ENCODE measurements at places on chromosomes 11 and 22.

- no peak for DNase-seq
Measured at GRCh38 chr22:34902335-34902734, 163.6 kb upstream of the ISX start.

DNA sequence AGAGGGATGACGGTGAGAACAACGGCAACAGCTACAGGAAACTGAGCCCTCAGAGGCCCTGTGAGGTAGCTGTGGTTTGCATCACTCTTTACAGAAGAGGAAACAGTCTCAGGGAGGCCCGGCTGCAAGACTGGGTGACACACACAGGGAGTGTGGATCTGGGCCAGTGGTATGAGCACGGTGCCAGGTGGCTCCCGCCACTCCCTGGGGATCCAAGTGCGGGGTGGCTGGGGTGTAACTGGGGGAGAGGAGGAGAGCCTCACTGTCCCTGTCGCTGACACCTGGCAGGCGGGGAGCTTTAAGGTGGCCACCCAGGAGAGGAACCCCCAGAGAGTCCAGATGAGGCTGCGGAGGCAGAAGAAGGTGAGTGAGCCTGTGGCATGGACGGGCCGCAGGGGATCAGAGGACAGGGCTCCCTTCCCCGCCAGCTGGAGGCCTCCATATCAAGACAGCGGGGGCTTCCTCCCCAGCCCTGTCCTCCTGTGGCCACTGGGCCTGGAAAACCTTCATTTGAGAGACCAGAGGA is 5.6 kb downstream of the RGL4 start:
- DNase-seq, result no peak

GRCh38 chr11:9566561-9567063 is 6.9 kb upstream of the WEE1 start:
- no peak for DNase-seq

DNA sequence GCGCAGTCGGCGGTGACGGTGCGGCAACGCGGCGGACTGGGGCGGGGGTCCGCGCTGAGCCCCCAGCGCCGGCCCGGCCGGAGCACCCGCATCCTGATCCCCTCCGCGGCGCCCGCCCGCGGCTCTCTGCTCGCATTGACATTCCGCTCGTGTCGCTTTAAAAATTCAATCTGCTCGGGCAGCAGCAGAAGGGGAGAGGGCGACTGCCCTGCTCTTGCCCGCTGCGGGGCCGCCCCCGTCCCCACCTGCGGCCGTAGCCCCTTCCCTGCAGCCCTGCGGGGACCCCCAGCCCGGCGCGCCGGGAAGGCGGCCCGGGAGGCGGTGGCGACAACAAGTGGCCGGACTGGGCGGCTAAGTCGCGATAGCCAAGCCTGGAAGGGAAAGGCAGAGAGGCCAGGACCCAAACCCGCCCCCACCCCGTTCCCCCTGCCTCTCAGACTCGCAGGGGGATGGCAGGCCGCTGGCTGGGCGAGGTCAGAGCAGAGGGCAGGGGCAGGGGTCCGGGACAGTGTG is 1.1 kb downstream of the CABP7 start:
- no peak for DNase-seq

- peak; percentile 61 for DNase-seq
Measured at GRCh38 chr11:46537537-46538295, 56.1 kb downstream of the AMBRA1 start.

DNA sequence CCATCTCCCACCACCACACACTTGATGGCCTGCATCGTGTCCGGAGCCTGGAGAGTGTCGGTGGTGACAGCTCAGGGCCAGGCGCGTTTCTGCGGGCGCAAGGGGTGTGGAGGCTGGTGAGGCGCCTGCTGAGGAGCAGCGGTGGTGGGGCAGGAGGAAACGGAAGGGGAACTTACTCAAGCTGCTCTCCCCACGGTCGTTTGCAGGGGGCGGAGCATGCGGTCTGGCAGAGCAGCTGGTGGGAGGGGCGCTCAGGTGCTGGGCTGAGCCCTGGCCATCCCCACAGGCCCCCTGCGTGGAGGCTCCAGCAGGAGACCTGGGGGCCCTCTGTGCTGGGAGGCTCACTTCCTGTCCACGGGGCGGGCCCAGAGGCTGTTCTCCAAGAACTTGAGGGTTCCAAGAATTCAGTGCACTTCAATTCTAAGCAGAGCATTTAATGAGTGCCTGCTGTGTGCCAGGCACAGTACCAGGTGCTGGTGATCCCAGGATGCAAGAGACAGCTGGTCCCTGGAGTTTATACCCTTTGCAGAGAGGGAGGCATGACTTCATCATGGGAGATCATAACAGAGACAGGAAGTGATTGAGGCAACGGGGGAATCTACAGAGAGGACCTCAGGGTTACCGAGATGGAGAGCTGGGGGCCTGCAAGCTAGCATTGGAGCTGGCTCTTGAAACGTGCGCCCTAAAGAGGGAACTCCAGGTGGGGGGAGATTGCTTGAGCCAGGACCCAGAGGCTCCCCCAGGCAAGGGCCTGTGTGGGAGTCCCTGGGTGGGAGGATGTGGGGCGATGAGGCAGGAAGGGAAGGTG is at the start of gene RAC2:
Gene RAC2, minus strand, starts transcription at position 156 of the 808 bp plus-strand sequence. Its CDS starts 121 bp downstream, at position 35.
- DNase-seq, result peak; percentile 62

GRCh38 chr11:22461626-22462025 is 123.4 kb downstream of the SLC17A6 start:
- no peak for DNase-seq

- peak; percentile 8 for DNase-seq
Measured at GRCh38 chr11:13465909-13466371, 2.9 kb upstream of the BTBD10 start.
